Left hindlimb (tissue), 1 donor: ENCODE measurements at places on chromosomes 7 and 10.

DNA sequence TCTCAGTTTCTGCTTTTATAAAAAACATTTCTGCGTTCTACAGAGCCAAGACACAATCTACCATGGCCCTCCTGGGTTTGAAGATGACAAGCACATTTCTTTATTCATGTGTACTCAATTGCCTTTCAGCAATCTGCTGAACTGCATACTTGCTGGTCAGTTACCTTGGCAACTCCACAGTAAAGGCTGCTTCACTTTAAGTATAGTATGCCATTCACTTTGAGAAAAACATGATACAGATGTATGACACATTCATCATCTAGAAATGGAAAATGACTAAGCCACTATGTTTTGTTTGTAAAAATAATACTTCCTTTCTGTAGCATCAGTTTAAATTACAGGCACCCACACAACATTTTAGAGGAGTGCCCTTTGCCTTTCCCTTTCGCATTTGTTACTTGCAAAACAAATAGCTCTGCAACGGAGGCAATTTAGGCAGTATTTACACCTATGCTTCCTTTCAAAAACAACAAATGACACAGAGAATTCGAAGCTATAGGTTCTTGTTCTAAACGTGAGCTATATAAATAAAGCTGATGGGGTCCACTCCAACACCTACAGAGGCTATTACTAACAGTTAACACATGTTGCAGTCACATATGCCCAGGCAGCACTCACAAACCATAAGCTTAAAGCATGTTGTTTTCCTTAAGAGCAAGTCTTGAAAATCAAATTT is 23.5 kb downstream of the SGCE start:
- no peak for DNase-seq

GRCh38 chr10:66843396-66843795 is 82.4 kb upstream of the LRRTM3 start:
- DNase-seq, result no peak

GRCh38 chr10:43461950-43462349 is 25.0 kb downstream of the ZNF487 start:
- DNase-seq, result no peak

DNA sequence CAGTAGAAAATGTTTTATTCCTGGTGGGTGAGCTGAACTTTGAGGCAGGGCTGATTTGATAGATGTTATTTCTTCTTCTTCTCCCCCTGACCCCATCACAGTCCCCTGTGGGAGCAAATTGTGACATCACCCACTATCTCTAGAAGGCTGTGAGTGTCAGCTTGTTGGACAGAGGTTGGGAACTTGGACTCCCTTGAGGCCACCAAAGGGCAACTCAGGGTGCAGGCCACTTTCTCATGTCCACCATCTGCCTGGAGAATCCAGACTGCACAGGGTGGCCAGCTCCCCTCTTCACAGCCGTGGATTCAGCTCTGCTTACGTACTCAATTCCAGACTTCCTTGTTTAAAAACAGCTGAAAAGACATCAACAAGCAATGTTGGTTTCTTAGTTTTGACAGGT is 103.0 kb downstream of the LRRC18 start:
- DNase-seq, result no peak

DNA sequence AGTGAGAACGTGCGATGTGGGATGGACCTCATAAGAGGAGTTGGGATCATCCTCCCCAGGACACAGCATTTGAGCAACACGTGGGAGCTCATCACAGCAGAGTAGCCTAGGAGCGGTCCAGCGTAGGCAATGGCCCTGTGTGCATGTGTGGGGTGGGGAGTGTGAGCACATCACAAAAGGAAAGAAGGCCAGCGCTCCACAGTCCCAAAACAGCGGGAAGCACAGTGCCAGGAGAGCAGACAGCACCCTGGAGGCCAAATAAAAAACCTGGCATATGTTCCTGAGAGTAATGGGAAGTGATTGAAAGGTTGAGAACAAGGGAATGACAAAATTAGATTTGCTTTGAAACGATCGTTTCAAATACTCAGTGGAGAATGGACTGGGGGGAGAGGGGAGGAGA is 226.0 kb downstream of the C7orf25 start:
- no peak for DNase-seq

- no peak for DNase-seq
Observed at GRCh38 chr10:11183015-11183414, 165.3 kb downstream of the CELF2 start.

GRCh38 chr7:69185170-69185569 is 413.1 kb upstream of the AUTS2 start:
- no peak for DNase-seq

DNA sequence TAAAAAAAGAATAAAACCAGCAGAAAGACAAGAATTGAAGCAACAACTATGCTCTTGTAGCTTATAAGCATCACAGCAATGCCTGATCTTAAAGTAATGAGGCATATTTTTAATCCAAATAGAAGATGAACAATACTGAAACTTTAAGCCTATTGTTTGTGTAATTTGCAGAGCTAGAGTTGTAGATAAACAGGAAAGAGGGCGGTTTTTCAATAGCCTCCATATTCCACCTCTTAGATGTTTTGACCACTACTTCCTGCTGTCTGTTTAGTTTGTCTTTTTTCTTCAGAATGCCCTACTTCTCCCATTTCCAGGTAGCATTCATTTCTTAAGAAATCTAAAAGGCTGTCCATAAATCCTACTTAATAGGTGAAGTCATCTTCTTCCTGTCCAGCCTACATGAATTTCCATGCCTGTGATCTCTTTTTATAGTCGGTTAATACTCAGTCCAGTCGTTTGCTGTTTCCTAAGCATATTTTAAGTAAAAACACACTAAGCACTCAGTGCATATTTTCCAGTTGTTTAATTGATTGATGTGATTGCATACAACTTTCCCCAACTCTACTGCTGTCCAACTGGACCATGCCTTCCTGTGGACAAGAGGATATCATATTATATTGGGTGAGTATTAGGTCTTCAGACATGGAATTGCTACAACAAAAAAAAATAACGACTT is 308.1 kb downstream of the TFEC start:
- no peak for DNase-seq

GRCh38 chr10:102735065-102735562 is 8.6 kb upstream of the WBP1L start:
- no peak for DNase-seq
